Esophagus squamous epithelium (tissue), 5 donors: ENCODE measurements at places on chromosomes 7 and 10.

- DNase-seq: no peak
Observed at GRCh38 chr10:63462442-63462841, 3.3 kb downstream of the JMJD1C start.

- no peak for DNase-seq
Observed at GRCh38 chr10:30928742-30929141, 102.9 kb downstream of the ZNF438 start.

- no peak for DNase-seq
Observed at GRCh38 chr7:35454575-35455385, 200.9 kb upstream of the TBX20 start.

- no peak for DNase-seq
Observed at GRCh38 chr7:102836977-102837376, 75.8 kb upstream of the LRRC17 start.

DNA sequence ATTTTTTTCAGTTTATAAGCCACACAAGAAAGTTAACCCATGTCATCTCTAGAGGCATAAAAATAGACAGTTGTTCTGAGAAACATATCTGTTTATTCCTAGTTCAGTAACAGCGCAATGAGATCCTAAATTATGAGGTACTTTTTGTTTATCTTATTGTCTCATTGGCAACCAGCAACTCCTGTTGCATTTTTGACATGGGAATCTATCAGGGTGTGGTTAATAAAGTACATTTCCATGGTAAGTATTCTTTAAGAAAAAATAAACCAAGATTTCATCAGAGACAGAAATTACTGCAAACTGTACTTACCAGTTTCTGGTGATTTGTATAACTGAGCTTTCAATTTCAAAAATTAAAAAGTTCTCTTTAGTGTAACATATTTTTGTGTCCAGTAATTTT lies 9.0 kb downstream of the FAS start:
- DNase-seq: no peak

DNA sequence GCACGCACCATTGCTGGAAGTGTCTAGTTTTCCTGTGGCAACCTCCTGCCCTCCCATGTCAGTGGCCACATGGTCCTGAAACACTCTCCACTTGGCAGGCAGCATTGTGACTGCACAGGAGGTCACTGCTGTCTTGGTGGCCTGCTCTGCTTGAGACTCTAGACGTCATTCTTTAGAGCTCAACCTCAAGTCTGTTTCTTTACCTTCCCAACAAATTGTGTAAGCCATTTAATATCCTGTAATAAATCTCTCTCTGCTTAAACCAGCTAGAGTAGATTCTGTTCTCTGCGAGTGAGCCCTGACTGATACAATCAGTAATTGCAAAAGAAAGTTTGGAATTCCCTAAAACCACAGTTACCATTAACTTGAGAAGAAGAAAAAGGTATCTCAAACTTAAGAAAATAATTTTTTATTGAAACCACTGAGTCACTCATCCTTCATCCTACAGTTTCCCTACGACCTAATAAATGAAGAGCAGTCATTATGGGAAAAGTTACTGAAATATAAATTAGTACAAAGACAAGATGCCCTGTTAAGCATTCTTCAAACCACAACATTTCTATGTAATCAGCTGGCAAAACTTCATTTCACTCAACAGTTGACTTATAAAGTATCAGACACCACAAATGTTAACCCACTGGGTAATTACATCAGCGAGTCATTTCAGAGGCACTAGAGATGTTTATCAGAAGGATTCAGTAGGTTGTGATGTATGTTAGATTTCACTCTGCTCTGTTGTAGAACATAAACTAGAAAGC lies 18.0 kb downstream of the SLC25A13 start:
- no peak for DNase-seq

DNA sequence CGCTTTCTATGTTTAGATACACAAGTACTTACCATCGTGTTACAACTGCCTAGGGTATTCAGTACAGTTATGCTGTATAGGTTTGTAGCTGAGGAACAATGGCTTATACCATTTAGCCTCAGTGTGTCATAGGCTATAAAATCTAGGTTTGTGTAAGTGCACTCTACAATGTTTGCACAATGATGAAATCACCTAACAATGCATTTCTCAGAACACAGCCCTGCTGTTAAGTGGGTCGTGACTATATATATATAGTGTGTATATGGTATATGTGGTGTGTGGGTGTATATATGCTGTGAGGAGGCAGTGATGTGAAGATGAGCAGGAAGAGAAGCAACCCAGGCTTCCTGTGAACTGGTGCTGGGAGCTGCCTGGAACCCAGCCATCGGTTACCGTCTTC lies 65.6 kb upstream of the MKI67 start:
- no peak for DNase-seq

DNA sequence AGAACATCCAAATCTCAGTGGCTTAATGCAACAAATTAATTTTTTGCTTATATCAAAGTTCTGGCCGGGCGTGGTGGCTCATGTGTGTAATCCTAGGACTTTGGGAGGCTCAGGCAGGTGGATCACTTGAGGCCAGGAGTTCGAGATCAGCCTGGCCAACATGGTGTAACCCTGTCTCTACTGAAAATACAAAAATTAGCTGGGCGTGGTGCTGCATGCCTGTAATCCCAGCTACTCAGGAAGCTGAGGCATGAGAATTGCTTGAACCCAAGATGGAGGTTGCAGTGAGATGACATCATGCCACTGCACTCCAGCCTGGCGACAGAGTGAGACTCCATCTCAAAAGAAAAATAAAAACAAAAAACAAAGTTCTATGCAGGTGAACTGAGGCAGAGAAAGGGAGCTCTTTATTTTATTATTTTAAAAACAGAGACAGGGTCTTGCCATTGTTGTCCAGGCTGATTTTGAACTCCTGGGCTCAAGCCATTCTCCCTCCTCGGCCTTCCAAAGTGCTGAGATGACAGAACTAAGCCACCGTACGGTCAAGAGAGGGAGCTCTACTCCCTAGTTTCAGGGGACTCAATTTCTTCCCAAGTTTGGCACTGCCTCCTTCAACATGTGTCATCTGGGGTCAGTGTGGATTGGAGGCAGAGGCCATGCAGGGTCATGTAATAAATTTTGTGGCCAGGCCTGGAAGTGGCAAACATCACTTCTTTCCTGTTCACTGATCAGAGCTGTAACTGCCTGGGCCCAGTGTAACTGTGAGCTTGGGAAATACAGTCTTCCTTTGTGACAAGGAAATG lies 2.4 kb downstream of the ADCK2 start:
- no peak for DNase-seq

DNA sequence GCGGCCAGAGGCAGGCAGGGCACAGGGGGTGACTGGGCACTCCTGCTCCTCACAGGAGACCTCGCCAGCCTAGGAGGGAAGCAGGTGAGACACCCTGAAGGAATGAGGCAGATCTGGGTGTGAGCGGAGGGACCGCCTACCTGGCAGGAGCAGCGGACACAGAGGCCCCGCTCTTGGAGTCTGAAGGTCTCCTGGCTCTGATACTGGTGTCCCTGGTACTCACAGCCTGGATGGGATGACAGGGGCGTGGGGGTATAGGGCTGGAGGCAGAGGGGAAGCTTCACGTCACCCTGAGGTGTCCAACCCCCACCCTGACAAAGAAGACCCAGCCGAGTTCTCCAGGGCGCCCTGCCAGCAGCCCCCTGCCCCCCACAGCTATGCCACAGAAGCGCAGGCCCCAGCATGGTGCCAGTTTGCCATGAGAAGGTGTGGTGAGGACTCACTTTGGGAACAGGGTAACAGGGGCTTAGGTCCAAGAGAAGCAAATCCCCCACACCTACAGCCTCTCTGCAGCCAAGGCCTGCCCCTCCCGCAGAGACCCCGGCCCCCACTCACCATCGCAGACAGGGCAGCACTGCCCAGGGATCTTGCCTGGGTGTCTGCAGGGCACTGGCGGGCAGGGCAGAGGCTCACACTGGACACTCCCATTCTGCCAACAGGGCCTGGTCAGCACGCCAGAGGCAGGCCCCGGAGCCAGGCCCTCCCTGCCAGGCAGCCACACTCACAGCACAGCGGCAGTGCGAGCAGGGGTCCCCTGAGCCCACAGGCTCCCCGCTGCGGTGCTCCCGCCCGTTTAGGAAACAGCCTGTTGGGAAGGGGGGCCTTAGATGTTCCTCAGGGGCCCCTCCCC lies 17.0 kb downstream of the KCP start:
- no peak for DNase-seq
